ENCODE measurements at places on chromosomes 5 and 9.

GRCh38 chr5:58648846-58649245 lies 66.0 kb downstream of the RAB3C start:
- no peak for DNase-seq

DNA sequence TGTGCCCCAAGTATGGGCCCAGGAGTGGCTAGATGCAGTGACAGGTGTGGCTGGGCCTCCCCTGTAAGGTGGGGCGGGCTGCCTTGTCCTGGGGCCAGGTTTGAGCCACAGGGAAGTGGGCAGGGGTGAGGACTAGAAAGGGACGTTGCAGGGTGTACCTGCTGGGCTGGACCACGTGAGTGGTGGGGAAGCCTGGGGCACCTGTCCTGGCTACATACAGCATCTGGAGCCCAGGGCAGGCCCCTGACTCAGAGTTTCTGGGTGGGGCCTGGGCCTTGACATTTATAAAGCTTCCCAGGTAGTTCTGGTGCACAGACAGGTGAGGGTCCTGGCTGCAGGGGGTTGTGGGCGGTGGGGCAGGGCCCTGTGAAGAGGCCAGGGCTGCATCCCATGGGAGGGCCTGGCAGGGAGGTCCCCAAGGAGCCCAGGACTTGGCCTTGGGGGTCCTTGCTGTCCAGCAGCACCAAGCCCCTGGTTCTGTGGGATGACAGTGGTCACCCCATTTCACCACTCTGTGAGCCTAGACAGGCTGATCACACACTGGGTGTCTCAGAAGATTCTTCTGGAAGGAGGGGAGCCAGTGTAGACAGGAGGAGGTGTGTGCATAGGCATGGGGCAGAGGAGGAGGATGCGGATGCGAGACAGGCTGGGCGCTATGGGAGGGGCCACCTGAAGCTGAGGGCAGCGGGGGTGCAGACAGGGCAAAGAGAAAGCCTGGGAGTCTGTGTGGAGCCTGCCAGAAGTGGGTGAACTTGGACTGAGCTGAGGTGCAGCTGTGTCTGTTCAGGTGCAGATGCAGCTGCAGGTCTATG lies 94.0 kb downstream of the PHF2 start:
- DNase-seq: peak; percentile 17

- DNase-seq: no peak
Observed at GRCh38 chr9:120730654-120731514, 16.6 kb upstream of the MEGF9 start.

DNA sequence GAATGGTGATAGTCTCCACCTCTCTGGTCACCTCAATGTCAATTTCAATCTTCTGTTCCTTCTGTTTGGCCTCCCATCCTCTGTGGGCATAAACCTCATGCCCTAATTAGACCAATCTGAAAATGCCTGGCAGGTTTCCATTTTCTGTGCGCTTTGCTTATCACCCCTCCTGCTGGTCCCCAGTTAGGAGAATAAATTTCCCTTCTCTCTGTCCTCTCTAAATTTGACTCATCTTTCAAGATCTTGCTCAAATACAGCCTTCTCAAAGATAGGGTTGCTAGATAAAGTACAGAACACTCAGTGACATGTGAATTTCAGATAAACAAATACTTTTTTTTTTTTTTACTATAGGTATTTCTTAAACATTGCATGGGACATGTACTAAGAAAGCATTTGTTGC lies 69.4 kb upstream of the CD180 start:
- no peak for DNase-seq

GRCh38 chr5:139294374-139295165 lies 1.0 kb downstream of the MATR3 start:
- peak; percentile 79 for DNase-seq

DNA sequence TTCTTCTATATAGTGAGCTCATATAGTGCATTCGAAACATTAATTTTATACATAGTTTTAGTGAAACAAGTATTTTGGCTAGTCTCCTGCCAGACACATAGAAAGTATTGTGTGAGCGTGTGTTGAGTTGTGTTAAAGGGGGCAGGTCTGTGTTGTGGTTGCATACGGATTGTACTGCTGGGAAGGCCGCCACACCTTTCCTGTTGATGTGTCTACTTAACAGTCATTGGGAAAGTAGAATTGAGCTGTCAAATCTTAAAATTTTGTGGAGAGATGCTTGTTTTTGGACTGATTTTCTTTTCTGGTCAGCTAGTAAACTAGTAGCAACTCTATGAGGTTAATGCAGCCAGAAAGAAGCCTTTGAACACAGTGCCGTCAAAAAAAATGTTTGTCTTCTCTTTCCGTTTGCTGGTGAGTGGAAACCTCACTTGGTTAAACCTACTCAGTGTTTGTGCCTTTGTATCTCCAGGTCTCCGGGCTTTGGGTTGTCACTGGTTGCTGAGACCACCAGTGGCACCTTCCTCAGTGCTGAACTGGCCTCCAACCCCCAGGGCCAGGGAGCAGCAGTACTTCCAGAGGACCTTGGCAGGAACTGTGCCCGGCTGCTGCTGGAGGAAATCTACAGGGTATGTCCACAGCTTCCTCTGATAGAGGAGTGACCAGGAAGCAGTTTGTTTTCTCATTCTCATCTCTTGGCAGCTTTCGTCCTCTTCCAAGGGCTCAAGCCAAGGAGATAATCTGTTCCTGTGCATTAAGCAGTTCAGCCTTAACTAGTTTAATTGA lies 51.5 kb downstream of the RCL1 start:
- DNase-seq: peak; percentile 12

- DNase-seq: no peak
Observed at GRCh38 chr9:15524845-15525455, 14.2 kb upstream of the PSIP1 start.

GRCh38 chr5:158807-159447 lies 32.4 kb upstream of the LRRC14B start:
- no peak for DNase-seq

- DNase-seq: no peak
Observed at GRCh38 chr5:167229751-167230150, 1061.7 kb upstream of the WWC1 start.

GRCh38 chr5:112549605-112550166 lies 130.6 kb upstream of the EPB41L4A start:
- no peak for DNase-seq

DNA sequence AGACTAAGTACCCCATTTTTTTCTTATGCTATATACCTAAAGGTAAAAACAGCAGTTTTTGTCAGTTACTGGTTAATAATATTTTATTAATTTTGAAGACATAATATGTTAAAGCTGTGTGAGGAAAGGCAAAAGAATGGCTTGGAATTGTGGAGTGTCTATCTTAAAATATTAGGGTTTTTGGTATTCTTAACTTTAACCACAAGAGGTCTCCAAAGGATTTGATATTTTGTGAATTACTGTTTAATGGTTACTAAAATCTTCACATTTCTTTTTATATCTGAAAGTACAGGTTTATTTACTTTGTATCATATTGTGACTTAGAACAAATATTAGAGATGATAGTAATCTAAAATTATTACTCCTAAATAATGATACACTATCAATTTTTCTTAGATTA lies 32.0 kb upstream of the DHFR start:
- DNase-seq: no peak

DNA sequence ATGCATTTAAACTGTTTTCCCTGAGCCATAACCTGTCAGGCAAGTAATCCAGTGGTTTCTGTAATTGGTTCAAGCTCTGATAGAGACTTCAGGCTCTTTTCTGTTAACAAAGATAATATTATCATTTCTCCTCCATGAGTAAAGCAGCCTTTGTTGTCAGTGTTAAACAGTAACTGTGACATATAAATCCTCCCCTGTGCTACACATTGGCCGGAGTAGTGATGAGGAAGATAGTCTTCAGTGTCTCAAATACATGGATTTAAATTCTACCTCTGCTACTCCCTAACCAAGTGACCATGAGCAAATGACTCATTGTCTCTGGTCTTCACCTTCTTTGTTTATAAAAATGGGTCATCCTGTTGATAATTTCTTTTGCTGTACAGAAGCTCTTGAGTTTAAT lies 615.5 kb upstream of the CHD1 start:
- DNase-seq: no peak

- DNase-seq: no peak
Observed at GRCh38 chr9:2132484-2133082, 117.4 kb downstream of the SMARCA2 start.

DNA sequence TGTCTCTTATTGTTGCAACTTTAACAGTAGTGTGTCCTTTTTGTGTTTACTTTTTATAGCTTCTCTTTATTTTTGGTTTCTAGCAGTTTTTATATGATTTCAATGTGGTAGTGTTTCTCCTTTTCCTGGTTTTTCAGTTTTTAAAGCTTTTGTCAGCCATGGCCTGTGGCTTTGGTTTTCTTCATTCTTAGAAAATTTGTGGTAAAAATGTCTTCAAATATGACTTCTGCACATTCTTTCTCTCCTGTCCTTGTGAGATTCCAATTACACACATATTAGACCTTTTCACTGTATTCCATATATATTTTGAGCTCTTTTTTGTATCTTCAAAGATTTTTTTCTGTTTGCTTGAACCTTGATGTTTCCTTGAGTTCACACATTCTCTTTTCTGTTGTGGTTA lies 180.5 kb downstream of the CNTLN start:
- no peak for DNase-seq

Measured in endothelial cell (in vitro differentiated cells).